ENCODE measurements at places on chromosomes 7 and 10. TPM values are rescaled to one million over a fixed set of nuclear protein-coding genes. Genes with fewer than 3 reads are reported as not detected.

Gene GIMAP6
- 10.8 TPM for total RNA-seq

DNA sequence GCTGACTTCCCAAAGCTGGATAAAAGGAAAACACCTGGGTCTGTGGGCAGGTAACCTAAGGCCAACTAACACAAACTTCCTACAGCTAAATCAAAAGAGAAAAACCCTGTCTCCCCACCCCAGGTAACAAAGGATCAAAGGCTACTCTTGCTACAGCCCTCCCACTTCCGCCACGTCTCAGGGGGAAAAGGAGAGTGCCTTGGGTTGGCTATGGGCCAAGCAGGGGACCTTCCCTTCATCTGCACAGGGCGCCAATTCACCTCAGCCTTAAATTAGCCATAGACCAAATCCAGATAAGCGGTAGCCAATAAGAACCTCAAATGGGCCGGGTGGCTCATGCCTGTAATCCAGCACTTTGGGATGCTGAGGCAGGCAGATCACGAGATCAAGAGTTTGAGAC lies 69.1 kb upstream of the LANCL2 start:
- DNase-seq, result no peak

- DNase-seq, result no peak
Observed at GRCh38 chr7:105932835-105933477, 30.1 kb upstream of the CDHR3 start.

GRCh38 chr10:11104772-11105675 lies 87.4 kb downstream of the CELF2 start:
- no peak for DNase-seq

DNA sequence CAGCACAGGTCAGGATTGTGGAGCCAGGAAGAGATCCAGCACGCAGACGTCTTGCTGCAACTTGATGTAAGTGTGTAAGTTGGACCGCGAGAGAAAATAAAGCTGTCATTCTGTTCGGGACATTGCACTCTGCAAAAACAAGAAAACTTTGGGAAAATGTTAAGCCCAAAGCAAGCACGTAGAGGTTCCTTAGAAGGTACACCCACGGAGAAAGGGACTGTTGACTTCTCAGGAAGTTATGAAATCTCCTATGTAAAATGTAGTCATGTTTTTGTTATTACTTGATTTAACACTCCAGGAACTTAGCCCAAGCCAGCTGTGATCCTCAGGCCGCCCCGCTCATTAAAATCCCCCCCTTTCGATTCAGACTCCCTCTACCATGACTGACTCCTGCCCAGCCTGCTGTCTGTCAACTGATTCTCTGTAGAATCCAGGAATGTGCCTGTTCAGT lies 196.1 kb upstream of the TCF7L2 start:
- no peak for DNase-seq

Data from prostate gland (tissue), 2 donors.